Stomach (tissue), 19 donors: ENCODE measurements at places on chromosomes 11 and 22. TPM values are rescaled to one million over a fixed set of nuclear protein-coding genes. Genes with fewer than 3 reads are reported as not detected.
A peak's percentile ranks its signal among the peaks of the same experiment; 100 is the strongest.

DNA sequence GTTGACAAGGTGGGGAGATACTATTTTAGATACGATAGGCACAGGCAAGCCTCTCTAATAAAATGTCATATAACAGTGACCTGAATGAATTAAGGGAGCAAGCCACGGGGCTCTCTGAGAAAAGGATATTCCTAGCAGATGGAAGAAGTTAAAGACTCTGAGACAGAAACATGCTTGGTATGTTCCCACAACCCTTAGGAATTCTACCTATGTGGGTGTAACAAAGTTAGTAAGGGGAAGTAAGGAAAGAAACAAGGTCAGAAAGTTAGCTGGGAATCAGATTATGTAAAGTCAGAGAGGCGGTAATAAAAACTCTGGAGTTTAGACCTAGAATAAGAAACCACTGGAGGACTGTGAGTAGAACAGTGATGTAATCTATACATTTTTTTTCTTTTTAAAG lies 59.7 kb upstream of the GDPD4 start:
- H3K4me3 ChIP-seq, result no peak overlapping the region
- no peaks in the 10 kb centered on the region for H3K27me3 ChIP-seq
- H3K4me1 ChIP-seq, result no peaks in the 10 kb centered on the region
- no peak for DNase-seq
- peaks cover 21% of the 10 kb centered on the region for H3K36me3 ChIP-seq

DNA sequence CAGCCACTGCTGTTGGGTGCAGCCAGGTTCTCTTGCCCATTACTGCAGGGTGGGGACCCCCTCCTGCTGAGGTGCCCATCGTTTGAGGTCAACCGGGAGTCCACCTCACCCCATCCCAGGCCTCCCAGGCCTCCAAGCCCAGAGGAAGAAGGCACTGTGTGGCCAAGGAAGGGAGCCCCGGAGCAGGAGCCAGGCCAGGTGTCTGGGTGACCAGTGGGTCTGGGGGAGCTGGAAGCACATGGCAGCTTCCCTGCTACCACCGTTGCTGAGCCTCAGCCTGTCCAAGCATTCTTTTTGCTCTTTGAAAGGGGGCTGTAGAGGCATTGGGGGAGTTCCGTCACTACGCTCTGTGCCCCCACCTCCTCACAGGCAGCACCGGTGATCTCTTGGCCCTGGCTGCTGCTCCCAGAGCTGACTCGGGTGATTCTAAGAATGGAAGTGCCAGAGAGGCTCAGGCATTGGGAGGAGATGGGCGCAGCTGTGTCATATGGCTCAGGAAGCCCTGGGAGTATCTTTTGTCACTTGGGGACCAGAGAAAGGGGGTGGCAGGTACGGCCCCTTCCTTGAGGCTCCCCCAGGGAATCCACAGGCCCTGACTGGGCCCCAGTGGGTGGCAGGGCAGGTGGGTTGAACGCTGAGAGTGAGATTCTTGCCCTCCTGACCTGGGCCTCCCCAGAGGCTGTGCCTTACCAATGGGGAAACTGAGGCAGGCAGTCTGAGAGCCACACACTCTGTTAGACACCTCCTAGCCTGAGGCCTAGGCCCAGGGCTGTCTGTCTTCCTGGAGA lies 1.9 kb downstream of the SEPTIN5 start:
- H3K4me3 ChIP-seq, result no peak overlapping the region
- peaks cover 34% of the 10 kb centered on the region for H3K27me3 ChIP-seq
- no peak for DNase-seq
- peaks cover 15% of the 10 kb centered on the region for H3K4me1 ChIP-seq

DNA sequence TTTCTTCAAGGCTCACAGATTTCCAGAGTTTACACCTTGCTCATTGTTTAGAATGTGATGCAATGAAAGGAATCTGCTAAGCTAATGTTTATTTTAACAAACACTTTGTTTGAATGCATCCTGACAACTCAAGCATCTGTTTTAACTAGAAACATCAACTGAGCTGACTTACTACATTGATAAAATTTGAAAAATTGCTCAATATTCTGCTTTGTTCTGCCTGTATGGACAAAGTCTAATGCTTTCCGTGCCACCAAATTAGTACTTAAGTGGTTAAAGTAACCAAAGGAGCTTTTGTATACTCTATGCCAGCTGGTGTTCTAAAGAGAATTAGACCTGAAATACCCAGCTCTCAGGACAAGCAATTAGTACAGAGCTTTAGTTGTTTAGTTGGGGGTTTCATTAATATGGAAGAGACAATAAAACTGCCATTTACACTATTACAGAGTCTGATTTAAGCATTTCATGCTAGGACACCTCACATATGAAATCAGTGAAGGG lies 105.2 kb downstream of the MAML2 start:
- H3K27ac ChIP-seq, result peak overlapping the region; percentile 52
- H3K4me3 ChIP-seq, result no peak overlapping the region
- DNase-seq, result no peak
- H3K36me3 ChIP-seq, result no peaks in the 10 kb centered on the region
- H3K4me1 ChIP-seq, result peaks cover 29% of the 10 kb centered on the region

GRCh38 chr11:131350872-131351271 lies 19.5 kb upstream of the NTM start:
- H3K4me3 ChIP-seq, result no peak overlapping the region
- H3K27me3 ChIP-seq, result no peaks in the 10 kb centered on the region
- no peak overlapping the region for H3K27ac ChIP-seq

GRCh38 chr11:10930972-10931760 lies 73.3 kb upstream of the ZBED5 start:
- no peaks in the 10 kb centered on the region for H3K36me3 ChIP-seq
- peaks cover 9% of the 10 kb centered on the region for H3K27me3 ChIP-seq
- peaks cover 30% of the 10 kb centered on the region for H3K4me1 ChIP-seq
- peak overlapping the region; percentile 98 for H3K27ac ChIP-seq

FOLR2 gene
- 9.6 TPM for total RNA-seq
